ENCODE measurements at places on chromosomes 4 and X. TPM values are rescaled to one million over a fixed set of nuclear protein-coding genes. Genes with fewer than 3 reads are reported as not detected.

The TFDP3 gene
- not detected for total RNA-seq

The ZFYVE28 gene
- total RNA-seq, result 0.68 TPM

The AKAP14 gene
- not detected for total RNA-seq

The RASGEF1B gene
- 0.77 TPM for total RNA-seq

The DMRTC1 gene
- not detected for total RNA-seq

The NHS gene
- 8.1 TPM for total RNA-seq

All from astrocyte (in vitro differentiated cells and primary cell).